Activated naive CD4-positive, alpha-beta T cell treated with anti-CD3 and anti-CD28 coated beads, Interleukin-2, amount 50 U/mL, for 72 hours (primary cell): ENCODE measurements at places on chromosomes 3 and 15. TPM values are rescaled to one million over a fixed set of nuclear protein-coding genes. Genes with fewer than 3 reads are reported as not detected.

DNA sequence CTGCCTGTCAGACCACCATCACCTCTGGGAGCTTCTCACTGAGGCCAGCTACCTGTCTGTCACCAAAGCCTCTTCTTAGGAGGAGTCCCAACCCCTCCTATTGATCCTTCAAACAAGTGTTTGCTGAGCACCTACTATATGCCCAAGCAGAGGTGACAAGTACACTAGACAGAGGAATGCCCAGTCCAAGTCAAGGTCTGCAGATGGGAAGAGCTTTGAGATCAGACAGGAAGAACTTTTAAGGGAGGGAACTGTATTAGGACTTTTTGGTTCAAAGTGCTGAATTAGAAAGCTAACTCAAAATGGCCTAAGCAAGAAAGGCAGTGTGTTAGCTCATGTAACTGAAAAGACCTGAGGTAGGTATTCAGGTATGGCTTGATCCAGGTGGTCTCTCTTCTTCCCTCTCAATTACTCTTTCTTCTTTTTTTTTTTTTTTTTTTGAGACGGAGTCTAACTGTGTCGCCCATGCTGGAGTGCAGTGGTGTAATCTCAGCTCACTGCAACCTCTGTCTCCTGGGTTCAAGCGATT lies 3.6 kb upstream of the RAD18 start:
- DNase-seq: no peak

GRCh38 chr3:113695431-113695785 lies 1.0 kb downstream of the USF3 start:
- no peak for DNase-seq

DNA sequence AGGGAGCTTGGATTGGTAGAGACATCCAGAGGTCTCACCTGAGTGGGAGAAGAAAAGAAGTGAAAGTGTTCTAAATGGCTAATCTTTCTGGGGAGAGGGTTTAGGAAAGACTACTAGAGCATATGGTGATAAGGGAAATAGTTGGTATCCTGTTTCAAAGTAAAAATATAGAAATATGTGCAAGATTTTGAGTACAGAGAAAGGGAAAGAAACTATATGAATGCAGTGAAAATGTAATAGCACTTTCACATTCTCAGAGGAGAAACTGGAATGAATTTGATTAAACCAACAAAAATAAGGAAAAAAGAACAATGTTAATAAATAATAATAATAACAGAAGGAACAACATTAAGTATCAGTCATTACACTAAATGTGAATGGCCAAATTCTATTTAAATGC lies 119.4 kb downstream of the DNAJB8 start:
- no peak for DNase-seq

DNA sequence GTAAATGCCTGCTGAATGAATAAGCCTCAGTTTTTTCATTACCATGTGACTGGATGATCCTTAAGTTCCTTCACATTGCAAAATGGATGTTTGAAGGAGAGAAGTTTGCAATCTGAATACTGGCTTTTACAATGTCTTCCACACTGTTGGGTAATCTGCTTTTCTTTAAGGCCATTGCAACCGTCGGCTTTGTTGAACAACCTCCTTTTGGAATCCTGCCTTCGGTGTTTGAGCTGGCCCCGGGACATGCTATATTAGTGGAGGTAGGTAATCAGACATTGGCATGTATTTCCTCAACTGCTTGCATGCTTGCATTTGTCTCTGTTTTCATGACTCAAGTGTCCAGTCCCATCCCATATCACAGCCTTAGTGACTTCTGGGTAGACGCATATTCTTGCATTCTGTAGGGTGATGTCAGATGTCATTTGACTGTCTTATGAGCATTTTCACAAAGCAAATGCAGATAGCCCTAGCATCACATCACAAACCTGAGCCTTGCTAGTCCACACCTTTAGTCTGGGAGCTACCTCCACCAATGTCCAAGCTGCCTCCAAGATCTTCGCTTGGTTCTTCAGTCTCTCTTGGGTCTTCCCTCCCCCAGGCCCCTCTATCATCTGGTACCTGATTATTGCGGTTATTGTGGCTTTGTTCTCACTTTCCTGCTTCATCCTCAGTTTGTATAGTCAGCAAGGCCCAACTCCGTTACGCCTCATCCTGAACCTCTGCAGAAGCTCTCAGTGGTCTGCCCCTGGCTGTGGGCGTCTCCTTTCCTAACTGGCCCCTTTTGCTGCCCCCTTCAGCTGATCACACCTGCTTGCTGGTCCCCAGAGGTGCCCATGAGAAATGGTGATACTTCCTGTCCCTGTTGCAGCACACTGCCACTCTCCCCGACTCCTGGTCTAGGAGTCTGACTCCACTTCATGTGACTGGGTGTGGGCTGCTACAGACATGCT lies 48.5 kb downstream of the ACAA1 start:
- DNase-seq: no peak

DNA sequence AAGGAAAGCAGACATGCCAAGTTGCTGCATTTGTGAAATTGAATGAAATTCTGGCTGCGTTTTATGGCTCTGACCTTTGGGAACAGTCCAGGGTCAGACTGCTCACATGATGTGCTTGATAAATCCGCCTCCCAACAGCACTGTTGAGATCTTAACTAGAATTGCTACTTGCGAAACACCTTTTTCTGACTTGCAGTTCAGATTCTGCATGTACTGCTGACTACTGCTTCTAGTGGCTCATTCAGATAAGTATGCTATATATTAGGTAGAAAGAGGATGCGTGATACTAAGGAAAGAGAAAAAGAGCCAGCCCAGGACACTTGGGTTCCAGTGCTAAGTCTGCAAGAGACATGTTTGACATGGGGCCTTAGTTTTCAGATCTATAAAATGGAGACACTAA lies 129.4 kb downstream of the LPP start:
- no peak for DNase-seq

- DNase-seq: no peak
Observed at GRCh38 chr15:72796210-72796514, 12.6 kb upstream of the ADPGK start.

DNA sequence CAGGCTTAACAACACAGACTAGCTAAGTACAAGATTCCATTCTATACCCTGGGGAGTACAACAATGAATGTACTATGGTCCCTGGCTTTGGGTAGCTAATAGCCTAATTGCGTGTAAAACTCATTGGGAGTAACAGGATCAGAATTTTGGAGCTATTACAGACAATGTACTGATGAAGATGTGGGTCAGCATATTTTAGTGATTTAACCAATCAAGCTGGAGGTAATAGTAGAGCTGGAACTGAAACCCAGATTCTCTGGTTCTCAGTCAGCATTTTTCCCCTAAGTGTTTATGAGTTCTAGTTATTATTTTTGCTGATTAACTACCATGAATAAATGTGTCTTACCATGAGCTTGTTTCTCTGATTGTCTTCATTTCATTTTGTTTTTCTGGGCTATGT lies 578.7 kb downstream of the NLGN1 start:
- DNase-seq: no peak

- no peak for DNase-seq
Observed at GRCh38 chr15:73019601-73020146, 32.6 kb upstream of the NEO1 start.

GRCh38 chr3:61371123-61371522 lies 119.9 kb upstream of the FHIT start:
- no peak for DNase-seq

DNA sequence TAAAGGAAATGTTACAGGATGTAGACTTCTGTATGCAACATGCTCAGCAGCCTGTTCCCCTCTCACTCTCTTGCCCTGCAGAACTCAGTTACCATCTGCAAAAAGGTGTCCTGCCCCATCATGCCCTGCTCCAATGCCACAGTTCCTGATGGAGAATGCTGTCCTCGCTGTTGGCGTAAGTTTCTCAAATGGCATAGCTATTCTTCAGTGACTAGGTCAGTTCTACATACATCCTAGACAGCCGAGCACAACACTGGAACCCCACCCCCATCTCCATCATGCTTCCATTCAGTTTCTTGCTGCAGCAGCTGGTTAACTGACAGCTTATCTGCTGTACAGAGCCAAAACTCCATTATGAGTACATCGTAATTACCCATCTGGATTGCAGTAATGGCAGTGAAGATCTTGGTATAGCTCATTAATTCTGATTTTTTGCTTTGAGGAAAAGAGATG lies 4.5 kb downstream of the THBS1 start:
- DNase-seq: no peak

GRCh38 chr3:121956363-121956762 lies 62.2 kb downstream of the SLC15A2 start:
- DNase-seq: no peak

DNA sequence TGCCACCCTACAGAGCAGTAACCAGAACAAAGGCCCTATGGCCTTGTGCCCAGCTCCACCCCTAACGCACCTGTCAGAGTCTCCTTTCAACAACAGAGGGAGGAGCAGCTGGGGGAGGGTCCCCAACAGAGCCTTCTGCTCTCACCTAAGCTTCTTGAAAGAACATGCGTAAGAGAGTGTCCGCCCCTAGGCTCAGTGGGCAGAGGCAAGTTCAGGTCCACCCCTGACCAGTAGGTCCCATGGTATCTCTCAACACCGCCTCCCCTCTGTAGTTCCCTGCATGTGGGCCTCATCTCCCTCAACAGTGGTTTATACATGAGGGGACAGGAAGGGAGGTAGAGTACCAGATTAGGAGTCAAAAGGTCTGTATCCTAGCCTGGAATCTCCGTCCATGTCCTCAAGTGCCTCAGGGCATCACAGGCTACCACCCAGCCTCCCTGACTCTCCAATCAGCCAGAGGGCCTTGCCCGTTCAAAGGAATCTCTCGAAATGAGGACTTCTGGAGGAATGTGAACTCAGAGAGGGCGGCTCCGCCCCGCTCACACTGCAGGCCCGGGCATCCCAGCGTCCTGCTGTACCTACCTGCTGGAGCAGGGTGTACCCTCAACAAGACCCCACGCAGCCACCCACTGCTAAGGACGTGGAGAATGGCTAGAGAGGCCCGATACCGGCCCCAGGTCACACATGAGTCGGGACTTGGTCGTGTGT lies 680 bp downstream of the POC1A start:
- no peak for DNase-seq

DNA sequence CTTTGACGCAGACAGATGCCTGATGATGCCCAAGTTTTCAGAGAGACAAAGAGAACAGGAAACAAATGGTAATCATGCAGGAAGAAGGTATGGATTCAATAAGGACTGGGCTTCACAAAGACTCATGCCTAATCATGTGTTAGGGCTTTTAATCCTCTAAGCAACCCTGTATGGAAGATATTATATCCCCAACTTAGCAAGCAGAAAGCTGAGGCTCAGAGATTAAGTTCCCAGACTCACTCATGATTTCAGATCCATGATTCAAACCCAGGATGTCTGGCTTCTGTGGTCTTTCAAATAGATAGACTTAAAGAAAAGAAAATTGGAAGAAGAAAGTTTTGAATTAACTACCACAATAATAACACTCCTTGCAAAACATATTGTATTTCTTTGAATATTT lies 4.1 kb upstream of the CLASP2 start:
- DNase-seq: no peak

- DNase-seq: no peak
Observed at GRCh38 chr3:117306299-117306698, 596.7 kb downstream of the TUSC7 start.

- no peak for DNase-seq
Observed at GRCh38 chr15:28018291-28019044, 80.6 kb downstream of the OCA2 start.

DNA sequence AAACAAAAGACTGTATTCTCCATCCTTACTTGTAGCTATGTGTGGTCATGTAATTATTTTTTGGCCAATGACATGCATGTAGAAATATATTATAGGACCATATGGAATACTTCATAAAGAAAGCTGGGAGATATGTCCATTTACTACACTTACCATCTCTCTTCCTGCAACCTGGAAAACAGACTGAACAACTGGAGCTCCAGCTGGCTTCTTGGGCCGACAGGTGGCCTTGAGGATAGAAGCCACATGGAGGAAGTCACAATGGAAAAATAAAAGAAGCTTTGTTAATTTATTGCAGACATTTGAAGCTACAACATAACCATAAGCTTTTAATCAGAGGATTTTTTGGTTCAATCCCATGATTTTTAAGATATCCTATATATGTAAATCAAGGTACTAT lies 167.9 kb upstream of the CBLB start:
- DNase-seq: no peak

DNA sequence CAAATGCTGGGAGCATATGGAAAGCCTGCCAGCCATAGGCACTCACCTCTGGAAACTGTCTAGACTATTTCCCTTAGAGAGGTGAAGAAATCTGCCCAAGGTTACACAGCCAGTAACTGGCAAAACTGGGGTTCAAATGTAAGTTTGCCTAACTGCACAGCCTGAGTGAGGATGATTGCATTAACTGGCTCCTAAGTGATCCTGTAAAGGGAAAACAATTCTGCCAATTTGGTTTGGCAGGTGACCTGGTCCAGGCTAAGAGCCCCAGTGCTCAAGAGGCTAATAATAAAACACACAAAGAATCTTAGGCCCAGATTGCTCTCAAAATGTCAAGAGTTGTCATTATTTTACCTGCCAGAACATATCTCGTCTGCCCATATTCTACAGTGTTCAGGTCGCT lies 43.9 kb upstream of the SPRED1 start:
- no peak for DNase-seq

- no peak for DNase-seq
Observed at GRCh38 chr3:117603097-117603496, 893.5 kb downstream of the TUSC7 start.

- no peak for DNase-seq
Observed at GRCh38 chr3:124438813-124439212, 291.4 kb upstream of the UMPS start.

The TBC1D2B gene
- 55.9 TPM for total RNA-seq

The P2RY13 gene
- not detected for total RNA-seq

The CHRD gene
- total RNA-seq: not detected

The AP3B2 gene
- 1.4 TPM for total RNA-seq

The ST8SIA2 gene
- not detected for total RNA-seq

The ARGFX gene
- not detected for total RNA-seq

The ROBO1 gene
- total RNA-seq: not detected

The MAP6D1 gene
- 1.4 TPM for total RNA-seq

The PDCD10 gene
- 60.3 TPM for total RNA-seq

The ZNF860 gene
- total RNA-seq: 1.7 TPM

The ZKSCAN7 gene
- 2.4 TPM for total RNA-seq

The MESP2 gene
- not detected for total RNA-seq

The CLDN1 gene
- 1.4 TPM for total RNA-seq
